ENCODE measurements at places on chromosomes 4 and X.
A peak's percentile ranks its signal among the peaks of the same experiment; 100 is the strongest.

DNA sequence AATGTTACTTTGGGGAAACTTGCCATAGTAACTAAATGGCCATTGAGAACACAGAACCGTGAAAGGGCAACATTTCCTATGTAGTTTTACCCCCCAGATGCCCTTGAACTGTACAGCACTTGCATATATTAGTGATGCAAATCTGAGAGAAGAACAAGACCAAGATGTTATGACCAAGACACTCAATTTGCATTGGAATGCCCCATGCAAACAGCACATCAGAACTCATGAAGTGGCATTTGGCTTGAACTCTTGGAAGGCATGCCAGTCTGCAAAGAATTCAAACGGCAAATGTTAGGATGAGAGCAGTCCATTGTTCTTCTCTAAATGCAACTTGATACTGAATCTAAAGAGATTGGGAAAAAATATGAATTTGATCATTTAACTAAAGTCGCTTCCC is 139.4 kb upstream of the CXorf66 start:
- DNase-seq: no peak

DNA sequence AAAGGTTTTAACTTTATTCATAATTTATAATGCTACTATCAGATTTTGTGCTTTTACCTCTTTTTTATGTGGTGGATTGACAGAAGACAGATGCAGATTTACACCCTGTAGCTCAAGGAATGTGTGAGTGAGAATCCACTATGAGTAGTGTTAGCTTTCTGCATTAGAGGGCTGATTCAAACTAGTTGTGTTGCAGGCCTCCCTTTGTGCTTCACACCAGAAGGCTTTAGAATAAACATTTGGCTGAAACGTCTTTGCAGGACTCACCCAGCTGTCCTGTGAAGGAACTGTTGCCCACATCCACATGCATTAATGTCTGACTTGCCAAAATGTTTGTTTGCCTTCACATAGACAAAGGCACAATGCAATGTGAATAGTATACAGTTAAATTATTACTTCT is 127.0 kb downstream of the PCDH7 start:
- DNase-seq: no peak

- DNase-seq: no peak
Observed at GRCh38 chr4:152104356-152104755, 343.5 kb upstream of the GATB start.

DNA sequence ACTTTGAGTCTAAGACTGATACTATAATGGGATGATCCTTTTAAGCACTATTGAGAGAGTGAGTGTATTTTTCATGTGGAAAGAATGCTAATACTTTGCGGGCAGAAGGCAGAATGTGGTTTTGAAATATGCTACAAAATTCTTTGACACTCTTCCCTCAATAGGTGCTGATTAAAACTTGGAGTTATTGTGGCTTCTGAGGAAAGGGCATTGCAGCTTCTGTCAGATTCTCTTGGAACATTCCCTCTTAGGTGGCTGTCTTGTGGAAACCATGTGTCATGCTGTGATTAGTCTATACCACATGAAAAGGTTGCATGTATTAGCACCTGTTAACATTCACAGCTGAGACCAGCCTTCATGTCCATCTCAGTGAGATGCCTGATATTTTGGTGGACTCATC is 547.0 kb downstream of the STIM2 start:
- DNase-seq: no peak

DNA sequence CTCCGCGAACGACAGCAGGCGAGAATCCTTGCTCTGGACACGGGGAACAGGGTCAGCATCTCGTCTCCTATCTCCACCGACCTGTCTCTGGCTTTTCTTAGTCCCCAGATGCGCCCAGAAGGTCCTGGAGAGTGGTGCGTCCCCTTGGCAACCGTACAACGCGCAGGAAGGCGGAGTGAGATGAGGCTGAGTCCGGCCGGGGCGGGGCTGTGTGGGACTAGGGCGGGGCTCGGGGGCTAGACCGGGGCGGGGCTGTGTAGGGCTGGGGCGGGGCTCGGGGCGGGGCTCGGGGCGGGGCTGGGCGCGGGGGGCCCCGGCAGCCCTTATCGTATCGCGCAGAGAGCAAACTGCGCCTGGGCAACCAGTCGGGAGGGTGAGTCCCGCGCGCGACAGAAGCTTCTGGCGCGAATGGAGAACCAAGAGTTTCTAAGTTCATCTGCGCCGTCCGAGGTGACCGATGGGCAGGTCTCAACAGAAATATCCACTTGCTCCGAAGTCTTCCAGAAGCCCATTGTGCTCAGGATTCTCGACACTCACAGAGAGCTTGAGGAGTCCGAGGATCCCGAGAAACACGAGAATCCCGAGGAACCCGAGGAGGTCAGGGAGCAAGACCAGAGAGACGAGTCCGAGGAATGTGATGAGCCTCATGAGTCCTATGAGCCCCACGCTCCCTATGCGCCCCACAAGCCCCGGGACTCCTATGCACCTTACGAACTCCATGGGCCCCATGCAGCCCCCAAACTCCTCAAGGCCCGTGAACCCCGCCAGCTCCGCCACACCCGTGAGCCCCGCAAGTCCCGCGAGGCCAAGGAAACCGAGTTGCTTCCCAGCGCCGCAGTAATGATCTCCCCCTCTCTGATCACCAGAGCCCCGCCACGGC is 24.9 kb downstream of the ARL9 start:
- peak; percentile 71 for DNase-seq

DNA sequence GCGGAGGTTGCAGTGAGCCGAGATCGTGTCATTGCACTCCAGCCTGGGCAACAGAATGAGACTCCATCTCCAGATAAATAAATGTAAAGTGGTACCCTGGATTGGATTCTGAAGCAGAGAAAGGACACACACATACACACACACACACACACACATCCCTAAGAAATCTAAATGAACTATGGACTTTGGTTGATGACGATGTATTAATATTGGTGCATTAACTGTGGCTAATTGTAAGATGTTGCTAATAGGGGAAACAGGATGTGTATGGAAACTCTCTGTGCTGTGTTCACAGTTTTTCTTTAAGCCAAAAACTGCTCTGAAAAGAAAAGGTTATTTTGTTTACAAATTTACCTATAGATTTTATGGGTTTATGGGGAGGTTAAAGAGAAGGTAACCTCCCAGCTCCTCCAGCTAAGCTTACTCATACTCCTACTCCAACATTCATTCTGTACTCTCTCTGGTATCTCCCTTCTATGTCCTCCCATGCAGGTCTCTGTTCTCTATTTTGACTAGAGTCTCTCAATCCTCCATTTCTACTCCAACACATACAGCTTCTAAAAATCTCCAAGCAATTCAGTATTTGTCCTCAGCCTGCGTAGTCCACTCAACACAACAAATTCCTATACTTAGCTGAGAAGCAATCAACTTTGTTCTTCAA is 46.5 kb upstream of the RELL1 start:
- DNase-seq: no peak

- DNase-seq: peak; percentile 80
Observed at GRCh38 chr4:138835832-138836533, 179.6 kb upstream of the NOCT start.
